ENCODE measurements at places on chromosomes 6 and 20.
A peak's percentile ranks its signal among the peaks of the same experiment; 100 is the strongest.

GRCh38 chr20:15925376-15925775 lies 647.9 kb downstream of the KIF16B start:
- no peak for DNase-seq

DNA sequence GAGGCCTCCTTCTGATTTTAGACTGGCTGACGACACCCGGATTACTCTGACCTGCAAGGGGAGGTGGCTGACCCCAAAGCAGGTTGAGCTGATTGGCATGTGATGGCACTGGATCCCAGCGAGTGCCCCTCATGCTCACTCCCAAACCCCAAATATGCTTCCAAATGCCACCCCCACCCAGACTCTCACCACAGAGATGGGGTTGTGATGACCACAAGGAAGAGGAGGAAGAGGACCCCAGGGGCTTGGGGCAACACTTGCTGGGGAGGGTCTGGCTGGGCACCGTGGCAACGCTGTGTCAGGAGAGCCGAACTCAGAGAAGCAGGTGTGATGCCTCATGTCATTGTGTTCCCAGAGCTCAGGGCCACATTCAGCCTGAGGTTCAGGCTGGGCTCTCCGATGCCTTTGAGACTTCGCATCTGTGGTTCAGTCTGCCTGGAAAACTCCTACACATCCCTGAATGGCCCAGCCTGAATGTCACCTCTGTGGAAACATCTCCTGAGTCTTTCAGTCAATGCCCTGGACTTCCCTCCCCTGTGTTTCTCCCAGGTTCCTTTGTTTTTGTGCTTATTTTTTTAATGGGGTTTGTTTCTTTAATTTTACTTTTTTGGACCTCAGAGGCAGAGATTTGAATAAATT lies 169.1 kb upstream of the PMEPA1 start:
- DNase-seq: no peak

- no peak for DNase-seq
These were observed 10.6 kb downstream of the REM1 start for GRCh38 chr20:31485450-31486339.

- peak; percentile 72 for DNase-seq
These were observed 3.5 kb upstream of the EFHC1 start for GRCh38 chr6:52416629-52417151.

- no peak for DNase-seq
These were observed 58.7 kb downstream of the CD40 start for GRCh38 chr20:46176739-46177378.

DNA sequence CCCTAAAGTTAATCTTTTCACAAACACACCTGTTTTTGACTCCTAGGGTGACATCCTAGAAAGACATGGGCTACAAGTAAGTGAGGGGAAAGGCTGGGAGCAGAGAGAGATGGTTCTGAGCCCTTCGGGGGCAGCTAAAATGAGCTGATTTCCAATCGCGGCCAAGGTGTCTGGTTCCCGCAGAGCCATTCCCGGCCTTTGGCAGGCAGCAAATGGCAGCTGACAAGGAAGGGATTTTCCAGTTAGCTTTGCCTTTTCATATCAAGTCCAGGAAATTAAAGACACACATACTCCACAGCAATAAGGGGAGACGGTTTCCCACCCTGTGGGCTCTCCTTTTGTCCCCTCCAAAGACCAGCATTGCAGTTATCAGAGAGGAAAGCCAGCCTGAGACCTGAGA lies 228.5 kb downstream of the ZMYND8 start:
- DNase-seq: no peak

DNA sequence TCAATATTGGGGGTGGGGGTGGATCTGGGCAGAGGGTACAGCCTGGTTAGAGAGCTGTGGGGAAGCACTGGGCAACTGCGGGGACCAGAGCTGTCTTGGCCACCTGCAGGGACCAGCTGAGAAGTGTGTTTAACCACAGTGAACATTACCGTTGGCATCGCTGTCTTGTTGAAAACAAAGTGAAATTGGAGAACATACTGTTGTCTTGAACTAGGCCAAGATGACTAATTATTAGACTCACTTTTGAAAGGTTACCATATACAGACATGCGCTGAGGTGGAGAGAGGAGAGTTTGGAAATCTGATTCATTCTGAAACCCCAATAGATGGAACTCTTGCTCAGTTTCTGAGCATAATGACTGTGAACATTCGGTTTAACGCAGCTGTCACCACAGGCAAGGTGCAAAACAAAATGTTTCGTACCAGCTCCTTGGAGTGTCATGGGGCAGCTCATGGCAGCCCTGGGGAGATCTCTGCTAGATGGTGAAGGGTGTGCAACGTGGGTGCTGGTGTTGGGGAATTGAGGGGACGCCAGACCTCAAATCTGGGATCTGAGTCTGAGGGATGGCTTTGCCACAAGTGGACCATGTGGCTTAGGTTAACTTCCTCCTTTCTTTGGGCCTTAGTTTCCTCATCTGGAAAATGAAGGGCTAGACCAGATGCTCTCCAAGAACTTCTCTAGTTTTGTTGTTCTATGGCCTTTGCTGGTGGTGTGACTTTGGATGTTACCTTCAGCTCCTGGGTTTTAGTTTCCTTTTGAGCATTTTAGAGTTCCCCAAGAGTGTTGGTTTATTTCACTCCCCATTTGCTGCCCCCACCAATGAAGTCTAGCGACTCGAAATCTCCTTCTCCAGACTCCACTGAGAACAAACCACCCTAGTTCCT lies 24.6 kb upstream of the GTSF1L start:
- no peak for DNase-seq

DNA sequence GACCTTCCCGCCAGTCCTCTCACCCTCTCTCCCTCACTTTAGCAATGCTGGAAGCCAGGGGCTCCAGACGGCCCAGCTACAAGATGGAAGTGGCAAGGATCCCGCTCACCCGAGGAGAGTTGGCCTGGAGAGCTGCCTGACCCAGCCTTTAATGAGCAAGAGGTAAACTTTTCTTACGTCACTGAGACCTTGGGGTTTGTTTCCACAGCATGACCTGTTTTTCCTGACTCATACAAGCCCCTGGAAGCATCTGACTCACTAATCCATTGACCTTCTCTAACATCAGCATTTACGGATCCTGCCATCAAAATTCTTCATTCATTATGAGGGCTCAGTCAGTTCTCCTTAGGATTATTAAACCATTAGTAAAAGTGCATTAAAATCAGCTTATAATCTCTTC lies 120.4 kb downstream of the MYLK4 start:
- DNase-seq: peak; percentile 37

DNA sequence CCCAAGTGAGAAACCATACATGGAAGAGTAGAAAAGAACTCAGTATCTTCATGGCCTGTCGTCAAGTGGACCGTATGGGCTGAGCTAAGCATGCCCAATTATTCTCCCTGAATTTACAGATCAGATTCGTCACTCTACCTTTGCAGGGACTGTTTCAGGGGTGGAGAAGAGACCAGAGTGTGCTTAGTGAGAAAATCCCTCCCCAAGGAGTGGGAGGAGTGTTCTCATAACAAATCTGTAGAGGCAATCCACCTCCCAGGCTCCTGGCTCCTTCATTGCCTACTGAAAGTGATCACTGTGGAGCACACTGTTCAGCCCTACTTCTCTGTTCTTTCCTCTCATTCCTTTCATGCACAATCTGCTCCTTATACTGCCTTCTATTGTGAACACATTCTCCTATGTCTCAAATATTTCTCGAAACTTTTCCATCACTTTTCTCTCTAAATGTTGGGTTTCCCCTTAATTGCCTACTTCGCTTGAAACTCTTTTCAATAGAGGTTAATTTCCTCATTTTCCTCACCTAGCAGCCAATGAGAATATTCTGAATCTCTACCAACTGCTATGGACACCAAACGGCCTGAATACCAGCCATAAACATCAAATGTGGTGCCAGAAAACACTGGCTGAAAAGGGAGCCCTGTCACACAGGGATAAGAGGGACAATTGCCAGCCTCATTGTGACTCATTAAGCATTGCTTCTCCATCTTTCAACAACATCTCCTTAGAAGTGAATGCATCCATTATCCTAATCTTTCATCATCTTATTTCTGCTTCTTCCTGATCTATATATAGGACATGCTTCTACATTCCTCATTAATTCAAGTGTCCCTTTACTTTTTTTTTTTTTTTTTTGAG lies 398.3 kb downstream of the UTRN start:
- DNase-seq: no peak

- no peak for DNase-seq
These were observed 29.3 kb upstream of the XRN2 start for GRCh38 chr20:21273755-21274386.

DNA sequence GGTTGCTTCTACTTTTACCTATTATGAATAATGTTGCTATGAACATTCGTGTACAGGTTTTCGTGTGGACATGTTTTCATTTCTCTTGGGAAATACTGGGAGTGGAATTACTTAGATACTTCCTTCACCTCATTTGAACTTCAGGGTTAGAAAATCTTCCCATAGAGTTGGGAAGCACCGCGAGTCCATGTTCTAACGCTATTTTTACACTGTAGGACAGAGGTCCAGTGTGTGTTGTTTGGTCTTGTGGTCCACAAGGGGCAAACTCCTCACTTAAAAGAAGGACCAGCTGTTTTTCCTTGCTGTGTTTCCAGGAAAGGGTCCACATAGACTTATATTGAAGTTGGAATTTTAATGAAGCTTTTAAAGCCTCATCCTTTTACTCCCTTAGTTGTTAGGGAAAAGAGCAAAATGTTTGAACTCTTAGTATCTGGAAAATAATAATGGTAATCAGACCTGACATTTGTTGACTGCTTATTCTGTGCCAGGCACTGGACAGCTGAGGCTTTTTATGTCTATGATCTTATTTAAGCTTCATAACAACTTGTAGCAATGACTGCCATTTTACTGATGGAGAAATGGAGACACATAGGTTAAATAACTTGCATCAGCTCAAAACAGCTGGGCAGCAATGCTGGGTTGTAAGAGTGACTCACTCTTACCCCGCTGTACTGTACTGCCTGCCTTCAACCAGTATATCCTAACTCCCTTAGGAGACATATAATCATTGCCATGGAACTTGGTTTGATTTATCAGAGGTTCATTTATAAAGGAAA lies 52.0 kb downstream of the CDC5L start:
- peak; percentile 47 for DNase-seq

GRCh38 chr6:72755752-72756151 lies 133.9 kb downstream of the KCNQ5 start:
- DNase-seq: no peak

- no peak for DNase-seq
These were observed 115.7 kb downstream of the AKAP7 start for GRCh38 chr6:131250936-131251335.

GRCh38 chr20:4613184-4613583 lies 108.5 kb upstream of the PRND start:
- DNase-seq: no peak

- no peak for DNase-seq
These were observed 23.8 kb downstream of the PYGB start for GRCh38 chr20:25271486-25272222.

- peak; percentile 59 for DNase-seq
These were observed 828 bp downstream of the ADGRB3 start for GRCh38 chr6:68635706-68636513.

GRCh38 chr6:78525976-78526375 lies 341.4 kb upstream of the IRAK1BP1 start:
- DNase-seq: no peak

DNA sequence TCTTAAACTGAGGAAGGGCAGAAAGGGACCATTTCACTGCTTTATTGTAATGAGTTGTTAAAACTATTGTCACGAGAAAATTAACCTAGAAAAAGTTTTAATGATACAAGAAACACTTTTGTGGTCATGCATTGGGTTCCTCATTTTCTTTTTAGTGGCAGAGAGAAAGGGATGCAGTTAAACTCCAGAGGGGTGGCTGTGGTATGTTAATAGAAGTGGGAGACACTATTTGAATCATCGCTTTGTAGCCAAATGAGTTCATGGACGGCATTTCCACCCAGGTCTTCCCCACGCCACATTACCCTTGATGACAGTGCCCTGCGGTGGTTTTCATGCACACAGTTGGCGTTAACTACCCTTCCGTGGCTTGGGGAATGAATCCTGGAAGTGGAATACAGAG lies 235.6 kb downstream of the PLCB1 start:
- DNase-seq: no peak

DNA sequence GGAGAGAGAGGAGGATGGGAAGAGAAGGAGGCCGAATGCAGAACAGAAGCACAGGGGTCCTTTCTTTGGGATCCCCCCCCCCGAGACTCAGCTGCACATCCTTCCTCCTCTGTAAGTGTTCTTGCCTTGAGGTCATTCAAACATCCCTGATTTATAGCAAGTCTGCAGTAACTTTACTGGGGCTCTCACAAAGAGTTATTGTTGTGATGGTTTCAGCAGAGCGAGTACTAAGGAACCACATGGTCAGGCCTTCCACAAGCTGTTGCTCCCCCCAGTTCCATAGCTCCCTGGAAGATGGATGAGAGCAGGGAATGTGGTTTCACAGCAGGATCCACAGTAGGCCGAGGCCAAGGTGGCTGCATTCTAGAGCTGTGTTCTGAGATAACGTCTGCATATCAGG lies 351.4 kb upstream of the CDH4 start:
- DNase-seq: peak; percentile 39

DNA sequence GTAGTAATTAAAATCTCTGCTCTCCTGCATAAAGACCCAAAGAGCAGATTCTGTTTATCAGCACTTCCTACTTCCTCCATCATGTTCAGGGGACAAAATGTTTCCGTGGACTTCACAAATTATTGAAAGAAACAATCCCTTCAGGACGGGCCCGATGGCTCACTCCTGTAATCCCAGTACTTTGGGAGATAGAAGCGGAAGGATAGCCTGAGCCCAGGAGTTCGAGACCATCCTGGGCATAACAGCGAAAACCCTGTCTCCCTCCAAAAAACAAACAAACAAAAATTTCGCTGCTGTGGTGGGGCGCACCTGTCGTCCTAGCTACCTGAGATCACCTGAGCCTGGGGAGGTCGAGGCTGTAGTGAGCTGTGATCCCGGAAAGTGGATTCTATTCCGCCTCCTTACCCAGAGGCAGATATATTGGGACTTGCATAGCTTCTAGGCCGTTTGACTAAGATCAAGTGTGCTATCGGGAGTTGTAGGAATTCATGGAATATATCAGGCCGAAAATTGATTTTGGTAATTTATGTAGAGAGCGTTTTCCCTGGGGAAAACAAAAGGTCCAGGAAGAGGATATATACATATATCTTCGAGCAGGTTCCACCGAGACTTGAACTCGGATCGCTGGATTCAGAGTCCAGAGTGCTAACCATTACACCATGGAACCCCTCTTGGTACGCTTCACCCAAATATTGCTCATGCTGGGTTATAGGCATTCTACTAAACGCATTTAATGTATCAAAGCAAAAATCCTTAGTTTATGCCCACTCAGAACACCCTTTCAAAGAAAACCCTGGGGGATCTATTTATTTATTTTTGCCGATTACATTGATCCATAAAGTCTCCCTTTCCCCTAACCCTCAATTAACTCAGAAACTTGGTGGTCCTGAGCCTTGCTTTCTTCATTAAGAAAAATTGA lies 74.5 kb upstream of the ZNF184 start:
- DNase-seq: peak; percentile 95

DNA sequence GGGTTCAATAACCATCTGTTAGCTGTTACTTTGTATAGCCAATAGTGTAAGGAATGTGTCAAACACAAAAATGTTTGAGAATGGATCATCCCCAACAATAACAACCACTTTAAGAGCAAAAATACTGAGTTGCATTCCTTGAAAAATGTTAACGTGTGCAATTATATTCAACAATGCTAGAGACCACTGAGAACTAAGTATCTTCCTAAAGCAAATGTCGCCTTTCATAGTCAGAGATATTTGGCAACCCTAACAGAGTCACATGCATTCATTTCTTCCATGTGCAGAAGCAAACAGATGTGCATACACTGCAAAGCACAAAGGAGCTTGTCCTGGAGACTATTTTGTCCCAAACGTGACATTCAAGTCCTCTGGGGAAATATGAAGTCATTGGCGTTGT lies 448.6 kb downstream of the GJA1 start:
- peak; percentile 42 for DNase-seq
